Caudate nucleus (tissue), 63 donors: ENCODE measurements at places on chromosomes 5 and 9.

- DNase-seq = no peak
Observed at GRCh38 chr5:136020001-136020382, 8.8 kb upstream of the TGFBI start.

GRCh38 chr5:85205430-85205829 is 820.8 kb upstream of the EDIL3 start:
- DNase-seq = no peak

- DNase-seq = no peak
Observed at GRCh38 chr9:33315371-33315770, 25.1 kb downstream of the NFX1 start.

DNA sequence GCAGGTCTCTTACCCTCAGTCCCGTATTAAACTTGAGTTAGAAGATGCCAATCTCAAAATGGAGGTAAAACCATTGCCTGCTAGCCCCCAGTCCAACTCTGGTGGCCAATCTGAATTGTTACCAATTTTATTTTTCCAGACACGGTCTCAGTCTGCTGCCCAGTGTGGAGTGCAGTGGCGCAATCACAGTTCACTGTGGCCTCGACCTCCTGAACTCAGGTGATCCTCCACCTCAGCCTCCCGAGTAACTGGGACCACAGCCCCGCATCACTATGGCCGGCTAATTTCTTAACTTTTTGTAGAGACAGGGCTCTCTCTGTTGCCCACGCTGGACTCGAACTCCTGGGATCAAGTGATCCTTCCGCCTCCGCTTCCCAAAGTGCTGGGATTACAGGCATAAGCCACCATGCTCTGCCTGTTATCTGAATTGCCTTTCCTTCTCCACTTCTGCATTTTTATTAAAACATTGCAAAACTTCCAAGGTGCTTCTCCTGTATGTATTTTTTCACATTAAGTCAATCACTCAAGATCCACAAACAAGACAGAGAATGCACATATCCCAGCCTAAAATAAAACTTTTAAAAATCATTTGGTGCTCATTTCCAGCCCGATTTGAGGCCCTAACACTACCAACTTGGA is 2.3 kb downstream of the FANCC start:
- DNase-seq = no peak

DNA sequence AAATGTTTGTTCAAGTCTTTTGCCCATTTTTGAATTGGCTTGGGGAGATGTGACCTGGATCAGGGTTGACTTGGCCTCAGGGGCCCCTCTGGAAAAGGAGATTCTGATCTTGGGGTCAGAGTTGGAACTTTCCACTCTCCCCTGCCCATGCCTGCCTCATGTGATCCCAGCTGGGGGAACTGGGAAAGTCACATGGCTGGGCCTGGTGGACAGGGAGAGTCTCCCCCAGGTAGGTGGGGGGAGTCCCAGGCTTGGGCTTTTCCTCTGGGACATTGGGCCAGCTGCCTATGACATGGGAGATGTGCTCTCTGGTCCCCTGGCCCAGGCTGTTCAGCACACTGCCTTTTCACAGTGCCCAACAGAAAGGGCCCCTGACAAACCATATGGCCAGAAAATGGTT is 60.7 kb downstream of the NDST1 start:
- DNase-seq = no peak

DNA sequence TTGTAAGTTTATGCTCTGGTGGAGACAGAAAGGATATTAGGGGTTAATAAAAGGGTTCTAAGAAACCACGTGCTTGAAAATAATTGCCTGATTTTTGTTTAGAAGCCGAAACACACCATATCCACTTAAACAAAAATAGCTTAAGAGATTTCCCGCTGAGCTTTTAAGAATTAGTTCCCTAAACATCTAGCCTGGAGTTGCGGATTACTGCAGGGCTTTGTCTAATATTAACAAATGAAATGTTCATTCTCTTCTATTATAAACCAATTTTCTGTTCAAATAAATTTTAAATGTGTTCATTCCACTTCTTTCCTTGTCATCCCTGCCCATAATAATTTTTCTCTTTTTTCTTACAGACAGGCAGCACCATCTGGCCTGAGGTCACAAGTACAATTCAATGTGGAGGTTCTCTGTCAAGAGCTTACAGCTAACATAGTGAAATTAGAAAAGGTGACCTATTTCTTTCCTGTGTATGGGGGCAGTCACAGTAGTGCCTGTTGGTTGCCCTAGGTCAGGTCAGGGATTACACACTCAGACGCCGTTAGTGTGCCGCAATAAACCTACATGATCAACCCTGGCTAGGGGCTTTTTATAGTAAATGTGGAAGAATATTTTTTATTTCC is 65.3 kb downstream of the GRAMD2B start:
- DNase-seq = no peak

DNA sequence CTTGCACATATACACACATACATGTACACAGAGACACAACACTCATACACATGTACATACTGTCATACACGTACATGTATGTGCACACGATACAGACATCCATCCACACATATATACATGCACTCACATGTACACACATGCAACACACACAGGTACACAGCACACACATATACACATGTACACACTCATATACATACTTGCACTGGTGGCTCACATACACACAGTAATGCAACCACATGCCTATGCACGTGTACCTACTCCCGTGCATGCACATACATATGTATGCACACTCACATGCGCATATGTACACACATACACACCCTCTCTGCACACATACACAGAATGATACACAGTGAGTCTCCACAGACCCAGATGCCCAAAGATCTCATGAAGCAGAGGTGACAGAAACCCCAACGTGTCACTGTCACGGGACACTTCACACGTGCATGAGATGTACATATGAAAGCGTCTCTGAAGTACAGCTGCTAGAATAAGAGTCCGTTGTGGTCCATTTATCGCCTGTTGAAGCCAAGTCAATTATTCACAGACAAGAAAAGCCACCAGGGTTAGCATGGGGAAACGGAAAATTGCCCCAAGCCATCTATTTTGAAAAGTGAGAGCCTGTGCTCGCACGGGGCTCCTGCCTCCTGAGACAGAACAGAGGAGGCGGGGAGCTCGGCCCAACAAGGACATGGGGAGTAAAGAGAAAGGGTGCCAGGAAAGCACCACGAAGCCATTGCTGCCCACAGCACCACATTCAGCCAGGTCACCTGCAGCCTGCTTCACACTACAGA is 24.9 kb downstream of the LPCAT1 start:
- no peak for DNase-seq

DNA sequence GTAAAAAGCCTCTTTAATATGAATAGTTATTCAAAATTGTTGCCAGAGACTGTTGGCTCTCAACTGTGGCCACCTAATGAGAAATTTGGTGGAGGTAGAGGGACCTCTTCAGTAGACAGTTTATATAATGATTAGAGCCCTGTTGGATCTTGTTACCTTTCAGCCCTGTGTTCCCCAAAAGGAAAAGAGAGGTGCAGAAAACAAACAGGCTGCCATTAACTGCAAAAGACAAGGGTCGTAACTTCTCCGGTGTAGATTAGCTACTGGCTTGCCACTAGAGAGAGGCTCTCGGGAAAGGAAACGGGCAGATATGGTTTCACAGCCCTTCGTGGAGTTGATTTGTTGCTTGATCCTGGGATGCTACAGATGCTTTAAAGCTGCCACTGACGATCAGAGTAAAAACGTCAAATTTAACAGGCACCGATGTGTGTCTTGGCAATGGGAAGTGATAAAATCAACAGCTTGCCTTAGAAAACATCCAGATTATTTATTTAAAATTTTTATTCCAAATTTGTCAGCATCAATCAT is 7.8 kb downstream of the FST start:
- DNase-seq = no peak

GRCh38 chr5:33800241-33800950 is 91.4 kb downstream of the ADAMTS12 start:
- DNase-seq = no peak

GRCh38 chr5:124309241-124309980 is 437.0 kb downstream of the ZNF608 start:
- no peak for DNase-seq

- no peak for DNase-seq
Observed at GRCh38 chr5:96113170-96113939, 151.7 kb upstream of the ELL2 start.

- no peak for DNase-seq
Observed at GRCh38 chr5:65818592-65818991, 96.6 kb downstream of the NLN start.

DNA sequence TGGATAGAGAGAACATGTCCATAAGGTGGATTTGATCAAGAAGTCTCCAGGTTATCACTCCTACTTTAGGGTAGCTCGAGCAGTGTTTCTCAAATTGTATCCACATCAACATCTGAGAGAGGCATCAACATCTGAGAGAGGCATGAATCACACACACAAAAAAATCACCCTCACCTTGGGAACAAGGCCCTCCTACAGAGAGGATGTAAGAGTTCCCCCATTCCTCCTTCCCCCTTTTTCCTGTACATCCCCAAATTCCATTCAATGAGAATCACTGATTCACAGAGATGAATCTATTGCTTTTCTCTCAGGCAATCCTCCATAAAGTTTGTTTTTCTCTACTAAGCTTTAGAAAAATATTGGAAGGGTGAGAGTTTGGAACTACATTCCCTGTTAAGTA is 233.4 kb upstream of the CDH6 start:
- DNase-seq = no peak

DNA sequence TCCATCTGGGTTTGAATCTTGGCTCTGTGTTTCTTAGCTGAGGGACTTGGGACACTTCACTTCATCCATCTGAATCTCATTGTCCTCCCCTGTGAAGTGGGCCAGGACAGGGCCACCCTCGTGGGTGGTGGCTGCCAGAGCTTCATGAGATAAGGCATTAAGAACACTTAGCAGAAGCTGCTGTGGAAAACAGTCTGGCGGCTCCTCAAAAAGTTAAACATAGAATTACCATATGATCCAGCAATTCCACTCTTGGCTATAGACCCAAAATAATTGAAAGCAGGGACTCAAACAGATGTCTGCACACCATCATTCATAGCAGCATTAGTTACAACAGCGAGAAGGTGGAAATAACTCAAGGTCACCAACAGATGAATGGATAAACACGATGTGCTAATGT is 42.4 kb upstream of the GGTA1 start:
- no peak for DNase-seq

DNA sequence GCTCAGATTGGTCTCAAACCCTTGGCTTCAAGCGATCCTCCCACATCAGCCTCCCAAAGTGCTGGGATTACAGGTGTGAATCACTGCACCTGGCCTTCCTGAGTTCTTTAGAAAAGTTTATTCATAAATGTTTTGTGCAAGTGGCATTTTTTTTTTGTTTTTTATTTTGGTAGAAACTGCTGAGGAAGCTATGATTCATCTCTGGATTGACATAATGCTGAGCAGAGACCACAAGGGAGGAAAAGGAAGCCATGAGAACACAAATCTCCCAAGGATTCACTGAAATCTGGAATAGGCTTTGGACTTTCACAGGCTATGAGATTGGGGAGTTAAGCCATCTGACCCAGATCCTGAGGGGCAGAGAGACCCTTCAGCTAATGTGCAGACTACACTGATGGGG is 3.4 kb upstream of the SLC46A2 start:
- DNase-seq = no peak

- DNase-seq = no peak
Observed at GRCh38 chr9:14238518-14238917, 75.4 kb downstream of the NFIB start.

- DNase-seq = no peak
Observed at GRCh38 chr9:82949203-82949602, 113.7 kb downstream of the RASEF start.

DNA sequence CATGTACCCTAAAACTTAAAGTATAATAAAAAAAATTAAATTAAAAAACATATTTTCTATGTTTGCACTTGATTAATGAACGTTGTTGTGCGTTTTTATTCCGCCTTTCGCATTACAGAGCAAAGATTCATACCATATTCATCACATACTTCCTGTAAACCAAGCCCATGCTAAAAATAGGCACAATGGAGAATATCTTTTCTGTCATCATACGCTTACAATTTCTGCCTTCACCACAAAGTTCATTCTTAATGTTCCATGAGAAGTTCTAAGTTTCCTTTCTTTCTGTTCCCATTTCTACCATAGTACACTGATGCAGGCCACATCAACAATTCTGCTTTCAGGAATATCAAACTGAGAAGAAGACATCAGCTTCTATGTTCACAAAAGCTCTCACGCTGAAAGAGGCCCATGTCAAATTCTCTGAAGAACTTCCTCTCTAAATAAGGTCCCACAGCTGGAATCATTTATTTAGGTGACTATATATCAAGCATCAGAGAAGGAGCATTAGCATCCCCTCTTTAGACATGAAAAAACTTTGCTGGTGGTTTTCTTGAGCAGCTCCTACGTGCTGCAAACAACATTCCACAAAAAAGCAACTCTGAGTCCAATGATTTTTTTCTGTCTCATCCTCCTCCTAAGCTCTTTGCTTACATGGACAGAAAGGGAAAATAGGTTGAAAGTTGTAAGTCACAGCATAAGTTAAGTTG is 456.4 kb downstream of the CDH10 start:
- no peak for DNase-seq

GRCh38 chr5:59540366-59540765 is 353.2 kb downstream of the PDE4D start:
- no peak for DNase-seq

DNA sequence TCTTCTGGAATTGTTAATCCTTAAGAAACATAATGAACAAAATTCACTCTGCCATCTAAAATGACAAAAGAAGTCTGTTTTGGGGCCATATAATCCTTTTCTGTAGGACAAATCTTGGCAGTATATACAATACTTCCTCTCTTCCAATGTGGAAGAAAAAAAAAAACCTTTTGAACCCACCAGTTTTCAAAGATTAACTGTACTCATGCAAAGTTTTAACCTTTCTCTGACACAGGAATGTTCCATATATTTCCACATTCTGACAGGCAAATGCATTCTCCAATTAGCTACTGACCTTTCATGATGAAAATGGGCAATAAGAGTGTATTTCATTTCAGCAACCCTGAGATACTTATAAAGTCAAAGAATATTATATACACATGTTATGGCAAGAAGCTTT is 65.4 kb downstream of the RNF130 start:
- DNase-seq = no peak

GRCh38 chr9:18623221-18624079 is 149.5 kb downstream of the ADAMTSL1 start:
- DNase-seq = no peak

- no peak for DNase-seq
Observed at GRCh38 chr5:59351076-59351794, 542.3 kb downstream of the PDE4D start.

- no peak for DNase-seq
Observed at GRCh38 chr5:134857401-134857800, 11.6 kb downstream of the C5orf24 start.

GRCh38 chr9:120235081-120235480 is 344.9 kb downstream of the CDK5RAP2 start:
- no peak for DNase-seq

DNA sequence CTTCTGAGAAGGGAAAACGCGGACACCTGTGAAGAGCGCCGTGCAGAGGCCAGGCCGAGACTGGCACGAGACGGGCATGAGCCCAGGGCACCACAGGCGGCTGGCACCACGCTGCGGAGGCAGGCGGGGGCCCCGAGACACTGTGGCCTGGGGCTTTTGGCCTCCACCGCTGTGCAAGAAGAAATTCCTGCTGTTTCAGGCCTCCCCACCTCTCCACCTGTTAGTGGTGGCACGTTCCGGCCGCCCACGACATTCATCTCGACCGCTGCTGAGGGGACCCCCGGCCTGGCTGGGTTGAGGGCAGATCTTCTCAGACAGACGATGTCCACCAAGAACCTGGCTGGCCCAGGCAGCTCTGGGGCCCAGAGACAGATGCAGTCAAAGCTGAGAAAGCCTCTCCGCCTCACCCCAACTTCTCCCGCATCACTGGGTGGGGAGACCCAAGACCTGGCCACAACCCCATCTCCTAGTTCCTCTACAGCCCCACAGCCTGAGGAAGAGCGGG is 11.5 kb downstream of the NACC2 start:
- no peak for DNase-seq
